Mucosa of descending colon (tissue), 3 donors: ENCODE measurements at places on chromosomes 5 and 9.

DNA sequence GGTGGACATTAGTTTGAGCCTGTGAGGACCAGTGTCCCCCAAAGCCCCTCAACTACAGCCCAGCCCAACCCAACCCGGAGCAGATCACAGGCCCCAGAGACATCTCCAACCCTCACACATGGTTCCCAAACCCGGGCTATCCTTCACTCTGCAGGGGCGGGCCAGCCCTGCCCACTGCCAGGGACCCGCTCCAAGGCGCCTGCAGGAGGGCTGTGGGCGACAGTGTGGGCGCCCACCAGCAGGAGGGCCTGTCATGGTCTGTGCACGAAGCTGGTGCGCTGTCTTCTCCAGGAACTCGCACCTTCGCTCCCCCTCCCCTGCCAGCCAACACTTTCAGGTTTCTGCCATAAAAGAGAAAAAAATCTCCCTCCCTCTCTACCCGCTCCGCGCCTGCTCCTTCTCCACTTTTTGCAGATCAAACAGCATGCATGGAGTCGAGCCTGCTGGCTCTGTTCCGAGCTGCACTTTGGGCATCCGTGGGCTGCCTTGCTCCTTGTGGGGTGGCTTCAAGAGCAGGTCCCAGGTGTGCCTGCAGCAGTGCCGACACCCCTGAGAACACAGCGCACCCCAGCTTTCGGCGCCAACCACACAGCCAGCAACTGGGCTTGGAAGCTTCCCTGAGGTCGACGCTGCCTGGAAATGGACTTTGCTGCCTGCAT is 133.7 kb upstream of the PPP1R26 start:
- DNase-seq = no peak

- no peak for DNase-seq
Observed at GRCh38 chr5:59765446-59765845, 128.1 kb downstream of the PDE4D start.

DNA sequence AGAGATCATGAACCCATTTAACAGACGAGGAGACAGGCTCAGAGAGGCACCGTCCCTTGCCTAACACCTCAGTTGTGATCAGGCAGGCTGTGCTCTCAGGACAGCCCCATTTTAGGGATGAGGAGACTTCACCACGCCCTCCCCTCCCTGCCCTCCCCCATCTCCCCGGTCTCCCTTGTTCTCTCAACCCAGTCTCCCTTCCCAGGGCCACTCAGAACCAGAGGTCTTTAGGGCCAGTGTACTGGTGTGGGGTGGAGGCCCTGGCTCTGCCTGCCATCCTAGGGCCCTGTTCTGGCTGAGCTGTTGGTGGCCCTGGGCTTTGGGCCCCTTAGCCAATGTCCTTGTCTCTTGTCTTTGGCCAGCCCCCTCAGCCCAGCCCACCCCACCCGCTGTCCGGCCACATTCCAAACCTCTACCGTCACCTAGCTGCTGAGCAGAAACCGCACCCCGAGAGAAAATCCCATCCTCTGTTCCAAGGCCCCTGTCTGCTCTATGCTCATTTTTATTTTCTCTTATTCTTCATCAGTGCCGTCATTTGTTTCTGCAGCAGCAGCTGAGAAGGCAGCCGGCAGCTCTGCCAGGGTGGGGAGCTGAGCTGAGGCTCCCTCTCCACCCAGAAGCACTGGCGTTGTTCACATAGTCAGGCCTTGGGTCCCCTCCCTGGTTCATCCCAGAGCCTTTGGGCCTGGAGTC is 33.9 kb downstream of the OLFML2A start:
- DNase-seq = no peak

- DNase-seq = no peak
Observed at GRCh38 chr9:251398-251797, 36.7 kb downstream of the DOCK8 start.
